ENCODE measurements at places on chromosomes 12 and 14. TPM values are rescaled to one million over a fixed set of nuclear protein-coding genes. Genes with fewer than 3 reads are reported as not detected.

DNA sequence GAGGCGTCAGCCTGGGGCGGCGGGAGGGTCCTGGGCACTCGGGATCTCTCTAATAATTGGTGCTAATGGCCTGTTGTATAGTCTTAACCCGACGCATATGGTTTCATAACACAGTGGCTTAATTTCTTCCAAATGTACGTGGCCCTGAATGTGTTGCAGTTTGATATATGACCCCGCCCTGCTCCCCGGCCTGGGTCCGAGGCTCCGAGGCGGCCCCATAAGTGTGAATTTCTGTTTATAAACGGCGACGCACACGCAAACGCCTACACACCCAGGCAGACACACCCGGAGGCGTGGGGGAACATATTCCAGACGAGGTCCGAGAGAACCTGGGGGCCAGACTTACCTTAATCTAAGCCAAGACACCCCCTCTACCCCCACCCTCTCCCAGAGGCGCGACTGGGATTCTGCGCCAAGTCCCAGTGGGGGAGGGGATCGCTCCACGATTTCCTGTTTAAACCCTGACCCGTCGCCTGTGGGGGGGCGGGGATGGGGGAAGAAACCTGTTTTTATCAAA is 9.7 kb upstream of the HOXC6 start:
- DNase-seq, result no peak

DNA sequence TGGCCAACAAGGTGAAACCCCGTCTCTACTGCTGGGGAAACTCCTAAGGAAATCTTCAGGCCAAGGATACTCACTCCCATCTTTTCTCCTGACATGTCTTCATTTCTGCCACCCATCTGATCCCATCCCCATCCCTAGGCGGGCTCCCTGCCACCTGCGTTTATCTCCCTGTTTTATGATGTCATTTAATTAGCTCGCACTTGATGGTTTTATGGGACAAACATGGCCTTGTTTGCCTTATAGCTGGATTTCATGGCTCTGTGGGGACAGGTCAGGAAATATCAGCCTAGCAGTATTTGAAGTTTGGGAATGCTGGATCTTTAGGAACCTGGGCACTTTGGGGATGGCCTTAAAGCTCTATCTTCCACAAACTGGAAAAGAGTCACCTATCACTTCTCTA is 88.5 kb upstream of the CISTR start:
- no peak for DNase-seq

GRCh38 chr12:3246253-3246652 is 169.1 kb downstream of the TSPAN9 start:
- no peak for DNase-seq

DNA sequence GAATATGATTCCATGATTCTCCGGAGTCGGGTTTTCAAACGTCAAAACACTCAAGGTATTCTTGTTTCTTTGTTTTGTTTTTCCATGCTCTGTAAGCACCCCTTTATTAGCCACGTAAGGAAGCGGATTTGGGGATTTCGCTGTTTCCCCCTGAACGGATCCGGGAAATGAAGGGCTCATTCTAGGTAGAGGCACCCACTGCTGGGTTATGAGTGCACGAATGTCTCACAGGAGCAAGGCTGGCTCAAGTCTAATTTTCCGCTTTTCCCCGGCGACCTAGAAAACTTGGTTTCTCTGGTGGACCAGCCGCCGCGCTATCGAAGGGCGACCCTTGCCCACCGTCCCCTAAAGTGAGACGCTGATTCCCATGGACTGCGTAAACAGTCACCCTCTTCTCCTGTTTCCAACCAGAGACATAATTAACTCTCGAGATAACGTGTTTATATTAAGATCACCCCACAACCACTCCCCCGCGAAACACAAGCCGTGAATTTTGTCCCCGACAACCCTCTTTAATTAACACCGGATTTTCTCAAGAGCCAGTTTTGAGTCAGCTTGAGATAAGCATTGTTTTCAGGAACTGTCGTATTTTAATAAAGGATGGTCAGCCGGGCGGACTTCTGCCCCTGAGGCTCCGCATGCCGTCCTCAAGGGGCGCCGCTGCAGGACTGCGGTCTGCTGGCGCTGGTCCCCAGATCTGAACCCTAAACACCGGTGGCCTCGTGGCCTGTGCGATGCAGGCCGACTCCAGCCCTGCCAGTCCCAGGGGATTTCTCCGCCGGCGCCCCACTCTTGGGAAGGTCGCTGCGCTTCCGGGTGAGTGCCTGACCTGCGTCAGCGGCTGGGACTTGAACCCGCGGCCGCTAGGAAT is 515 bp upstream of the ABCC9 start:
- DNase-seq, result no peak

SLC4A8 gene
- 1.1 TPM for total RNA-seq

VASH1 gene
- 2.9 TPM for total RNA-seq

- DNase-seq, result no peak
These were observed 1.3 kb downstream of the ZFHX2 start for GRCh38 chr14:23550131-23550811.

CMA1 gene
- total RNA-seq, result not detected

DNA sequence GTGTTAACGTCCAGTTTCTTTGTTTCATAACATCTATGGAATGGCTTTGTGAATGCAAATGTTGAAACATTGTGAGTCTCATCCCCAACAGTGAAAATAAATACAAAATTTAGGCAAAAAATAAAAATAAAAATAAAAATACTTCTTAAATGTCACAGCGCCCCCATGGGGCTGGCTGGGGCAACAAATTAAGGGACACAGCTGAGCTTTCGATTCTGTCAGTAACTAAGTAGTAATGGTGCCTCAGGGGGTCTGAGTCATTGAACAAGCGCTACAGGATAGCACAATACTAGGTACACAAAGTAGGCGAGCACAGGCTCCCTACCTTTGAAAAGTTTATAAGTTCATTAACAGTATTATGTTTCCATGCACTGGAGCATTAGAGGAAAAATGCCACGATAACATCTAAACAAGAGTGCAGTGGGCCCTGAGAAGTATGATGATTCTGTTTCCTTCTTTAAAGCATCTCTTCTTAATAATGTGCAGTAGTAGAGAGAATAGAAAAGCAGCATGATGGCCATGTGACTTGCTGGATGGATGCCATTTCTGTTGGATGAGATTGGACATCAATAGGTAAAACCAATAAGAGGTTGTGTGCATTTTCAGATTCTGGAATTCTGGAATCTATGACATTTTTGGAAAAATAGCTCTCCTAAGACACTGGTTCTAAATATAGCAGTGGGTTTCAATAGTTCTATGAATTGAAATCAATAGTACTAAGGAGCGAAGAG is 667.2 kb downstream of the DIO2 start:
- DNase-seq, result peak; percentile 3

- DNase-seq, result no peak
These were observed 15.1 kb upstream of the KERA start for GRCh38 chr12:91072931-91073330.

TTC8 gene
- total RNA-seq, result 10.8 TPM

DNA sequence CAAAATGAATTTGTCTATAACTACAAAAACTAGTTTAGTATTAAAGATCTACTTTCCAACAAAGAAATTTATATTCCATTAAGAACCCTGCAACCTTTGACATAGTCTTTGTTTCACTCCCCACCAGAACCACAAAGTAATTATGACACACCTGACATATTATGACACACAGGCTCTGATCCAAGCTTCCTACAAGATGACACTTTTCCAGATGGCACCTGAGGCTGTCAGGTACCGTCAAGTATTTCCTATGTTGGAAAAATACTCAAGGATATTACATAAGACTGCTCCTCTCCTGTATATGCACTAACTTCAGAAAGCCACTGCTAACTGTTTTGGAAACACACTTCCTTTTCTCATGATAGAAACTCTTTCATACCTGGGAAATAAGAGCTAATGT is 38.9 kb downstream of the STXBP6 start:
- no peak for DNase-seq

- DNase-seq, result no peak
These were observed 120.7 kb downstream of the GPHN start for GRCh38 chr14:66628636-66629035.

CHPT1 gene
- 40.1 TPM for total RNA-seq

PDZRN4 gene
- total RNA-seq, result not detected

- peak; percentile 84 for DNase-seq
These were observed 32.6 kb upstream of the HIF1A start for GRCh38 chr14:61662437-61663311.

Measured in epithelial cell of proximal tubule (primary cell).